Fibroblast of skin of left quadriceps (primary cell): ENCODE measurements at places on chromosomes 2 and 18.
A peak's percentile ranks its signal among the peaks of the same experiment; 100 is the strongest.

GRCh38 chr2:8987410-8987809, 16.1 kb downstream of the MBOAT2 start:
- DNase-seq = no peak

- DNase-seq = peak; percentile 45
These were observed 126.1 kb downstream of the OLA1 start for GRCh38 chr2:174122185-174122584.

DNA sequence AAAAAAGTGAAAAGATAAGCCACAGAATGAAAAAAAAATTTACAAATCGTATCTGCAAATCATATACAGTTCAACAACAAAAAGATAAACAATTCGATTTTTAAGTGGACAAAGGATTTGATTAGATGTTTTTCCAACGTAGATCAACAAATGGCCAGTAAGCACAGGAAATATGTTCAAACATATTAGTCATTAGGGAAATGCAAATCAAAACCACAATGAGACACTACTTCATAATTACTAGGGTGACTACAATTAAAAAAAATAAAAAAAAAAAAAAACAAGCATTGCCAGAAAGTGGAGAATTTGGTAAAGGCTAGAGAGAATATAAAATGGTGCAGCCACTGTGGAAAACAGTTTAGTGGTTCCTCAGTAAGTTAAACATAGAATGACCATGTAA, 38.3 kb upstream of the RNU4ATAC start:
- DNase-seq = no peak

- no peak for DNase-seq
These were observed 4.8 kb upstream of the SCYGR5 start for GRCh38 chr2:227661827-227662226.

DNA sequence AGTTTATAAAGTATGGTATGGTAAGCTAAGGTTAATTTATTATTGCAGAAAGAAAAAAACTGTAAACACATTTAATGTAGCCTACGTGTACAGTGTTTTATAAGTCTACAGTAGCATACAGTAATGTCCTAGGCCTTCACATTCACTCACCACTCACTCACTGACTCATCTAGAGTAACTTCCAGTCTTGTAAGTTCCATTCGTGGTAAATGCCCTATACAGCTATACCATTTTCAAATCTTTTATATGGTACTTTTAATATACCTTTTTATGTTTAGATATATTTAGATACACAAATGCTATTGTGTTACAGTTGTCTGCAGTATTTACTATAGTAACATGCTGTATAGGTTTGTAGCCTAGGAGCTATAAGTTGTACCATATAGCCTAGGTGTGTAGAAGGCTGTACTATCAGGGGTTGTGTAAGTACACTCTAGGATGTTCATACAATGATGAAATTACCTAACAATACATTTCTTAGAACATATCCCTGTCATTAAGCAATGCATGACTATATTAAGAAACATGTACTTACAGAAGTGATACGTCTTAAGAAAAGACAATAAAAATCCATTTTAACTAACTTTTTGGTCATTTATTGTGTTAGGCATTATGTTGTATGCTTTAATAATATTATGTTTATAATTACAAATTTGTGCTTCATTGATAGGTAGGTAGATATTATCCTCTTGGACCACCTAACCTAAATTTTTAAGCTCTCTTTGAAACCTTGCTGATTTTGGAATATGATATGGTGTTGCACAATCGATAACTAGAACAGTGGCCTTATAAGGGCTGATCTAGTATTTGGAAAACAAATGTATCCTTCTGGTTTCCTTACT, 51.9 kb downstream of the VRK2 start:
- no peak for DNase-seq

DNA sequence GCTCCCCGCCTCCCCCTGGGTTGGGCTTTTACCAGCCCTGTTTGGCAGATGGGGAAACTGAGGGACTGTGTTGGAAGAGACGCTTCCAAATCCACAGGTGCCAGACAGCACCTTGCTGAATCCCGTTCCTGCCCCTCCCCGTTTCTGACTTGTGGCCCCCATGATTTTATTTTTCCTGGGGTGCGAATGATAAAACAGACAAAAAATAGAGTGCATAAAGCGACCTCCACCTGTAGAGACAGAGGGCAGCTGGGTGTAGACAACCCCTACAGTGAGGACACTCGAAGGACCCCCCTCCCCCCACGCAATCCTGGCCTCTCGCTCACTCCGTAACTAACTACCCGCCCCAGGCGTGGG, 2.2 kb upstream of the CTDSP1 start:
- no peak for DNase-seq

DNA sequence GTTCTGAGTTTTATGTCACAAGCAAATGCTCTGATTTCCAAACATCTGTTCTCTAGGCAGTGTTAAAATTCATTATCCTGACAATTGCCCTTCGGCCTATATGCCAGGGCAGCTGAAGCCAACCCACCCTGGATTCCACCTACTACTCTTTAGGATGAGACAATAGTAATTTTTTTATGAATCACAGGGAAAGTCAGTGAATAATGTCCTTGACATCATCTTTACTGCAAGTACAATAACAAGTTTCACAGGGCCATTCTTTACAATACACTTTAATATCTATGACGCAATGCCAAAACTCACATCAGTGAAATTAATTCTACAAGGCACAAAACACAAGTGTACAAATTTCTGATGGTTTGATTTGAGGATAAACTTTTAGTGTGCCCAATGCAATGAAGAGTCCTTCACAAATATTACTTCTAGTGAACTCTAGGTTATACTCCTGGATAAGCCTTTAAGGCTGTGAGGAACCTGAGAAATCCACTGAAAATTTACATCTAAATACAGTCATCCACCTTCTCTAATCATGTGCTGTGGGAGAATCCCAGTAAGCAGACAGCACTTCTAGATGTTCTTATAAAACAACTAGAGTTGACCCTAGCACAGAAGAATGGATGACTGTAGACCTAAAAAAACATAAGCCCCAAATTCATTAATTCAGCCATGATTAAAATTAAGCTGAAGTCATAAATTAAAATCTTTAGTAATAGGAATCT, 77.3 kb upstream of the CTLA4 start:
- no peak for DNase-seq

DNA sequence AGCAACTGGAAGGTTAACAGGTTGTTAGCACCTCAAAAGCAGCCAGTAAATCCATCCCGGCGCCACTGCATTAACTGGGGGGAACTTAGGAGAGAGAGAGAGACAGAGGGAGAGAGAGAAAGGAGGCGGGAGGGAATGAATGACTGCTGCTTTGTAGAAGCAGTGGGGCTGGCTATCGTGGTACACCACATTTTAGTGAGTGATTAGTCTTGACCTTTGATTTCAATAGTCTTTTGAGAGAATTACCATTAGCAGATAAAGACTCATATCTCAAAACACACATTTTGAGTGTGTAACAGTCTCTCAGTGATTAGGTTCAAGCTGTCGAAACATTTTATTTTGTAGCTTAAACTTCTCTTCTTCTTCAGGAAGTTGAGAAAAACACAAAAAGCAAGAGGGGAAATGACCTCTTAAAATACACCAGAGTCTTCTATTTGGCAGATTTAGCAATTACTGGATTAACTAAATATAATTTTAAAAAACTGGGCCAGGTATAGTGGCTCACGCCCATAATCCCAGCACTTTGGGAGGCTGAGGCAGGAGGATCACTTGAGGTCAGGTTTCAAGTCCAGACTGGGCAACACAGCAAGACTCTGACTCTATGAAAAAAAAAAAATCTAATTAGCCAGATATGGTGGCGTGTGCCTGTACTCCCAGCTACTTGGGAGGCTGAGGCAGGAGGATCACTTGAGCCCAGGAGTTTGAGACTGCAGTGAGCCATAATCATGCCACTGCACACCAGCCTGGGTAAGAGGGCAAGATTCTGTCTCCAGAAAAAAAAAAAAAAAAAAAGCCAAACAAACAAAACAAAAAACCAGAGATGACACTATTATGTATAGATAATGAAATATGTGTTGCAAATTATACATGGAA, 22.0 kb upstream of the PNO1 start:
- no peak for DNase-seq

DNA sequence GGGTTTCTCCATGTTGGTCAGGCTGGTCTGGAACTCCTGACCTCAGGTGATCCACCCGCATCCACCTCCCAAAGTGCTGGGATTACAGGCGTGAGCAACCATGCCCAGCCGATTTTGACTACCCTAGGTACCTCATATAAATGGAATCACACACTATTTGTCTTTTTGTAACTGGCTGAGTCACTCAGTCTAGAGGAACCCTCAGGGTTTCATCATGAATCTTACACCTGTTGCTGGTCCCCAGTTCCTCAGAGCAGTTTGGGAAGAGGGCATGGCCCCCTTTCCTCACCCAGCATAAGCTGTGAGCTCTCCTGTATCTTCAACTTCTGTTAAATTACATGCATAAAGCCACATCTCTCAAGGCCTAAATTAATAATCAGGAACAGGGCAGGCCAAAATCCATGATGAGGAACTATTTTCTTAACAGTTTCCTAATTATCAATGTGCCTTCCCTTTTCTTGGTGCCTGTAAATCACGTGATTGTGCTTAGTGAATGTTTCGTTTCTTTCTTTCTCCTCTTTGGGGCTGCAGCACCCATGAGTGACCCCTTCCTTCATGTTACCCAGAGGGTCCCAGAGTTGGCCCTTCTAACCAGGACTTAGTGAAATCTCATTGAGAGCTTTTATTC, 20.9 kb downstream of the DYSF start:
- DNase-seq = no peak

- peak; percentile 30 for DNase-seq
These were observed 70.7 kb downstream of the MYOM1 start for GRCh38 chr18:3148930-3149535.

GRCh38 chr2:215489288-215489848, 53.5 kb upstream of the FN1 start:
- no peak for DNase-seq

GRCh38 chr18:46291149-46291548, 187.0 kb downstream of the HAUS1 start:
- DNase-seq = no peak

GRCh38 chr18:36625386-36625785, 203.4 kb downstream of the TPGS2 start:
- no peak for DNase-seq

GRCh38 chr2:228433721-228434120, 252.2 kb upstream of the SPHKAP start:
- DNase-seq = no peak

GRCh38 chr2:135219226-135219625, 167.1 kb downstream of the RAB3GAP1 start:
- DNase-seq = no peak

- no peak for DNase-seq
These were observed 6.8 kb upstream of the DNAJB2 start for GRCh38 chr2:219272356-219272755.

DNA sequence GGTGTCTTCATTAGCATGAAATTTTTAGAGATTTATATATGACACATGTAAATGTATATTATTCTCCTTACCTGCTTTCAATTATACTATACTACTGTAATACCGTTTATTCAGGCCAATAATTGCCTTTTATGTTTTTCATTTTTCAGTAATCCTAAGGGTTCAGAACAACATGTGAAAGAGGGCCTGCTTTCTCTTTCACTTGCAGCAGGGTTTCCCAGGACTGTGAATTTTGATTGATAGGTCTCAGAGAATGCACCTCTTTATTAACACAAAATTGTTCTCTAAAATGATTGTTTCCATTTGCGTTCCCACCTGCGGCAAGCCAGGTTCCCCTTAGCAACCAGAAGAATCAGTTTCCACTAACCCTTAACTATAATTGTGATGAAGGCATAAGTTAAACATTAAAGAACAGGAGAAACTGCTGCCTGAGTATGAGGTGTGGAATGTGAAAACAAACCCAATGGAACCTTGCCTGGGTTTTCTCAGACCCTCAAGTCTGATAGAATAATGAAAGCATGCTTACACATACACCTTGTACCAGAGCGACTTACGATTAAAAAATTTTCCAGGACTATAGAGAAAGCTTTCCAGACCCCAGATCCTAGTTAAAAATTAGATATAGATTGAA, 1591.2 kb upstream of the LRRTM1 start:
- no peak for DNase-seq

DNA sequence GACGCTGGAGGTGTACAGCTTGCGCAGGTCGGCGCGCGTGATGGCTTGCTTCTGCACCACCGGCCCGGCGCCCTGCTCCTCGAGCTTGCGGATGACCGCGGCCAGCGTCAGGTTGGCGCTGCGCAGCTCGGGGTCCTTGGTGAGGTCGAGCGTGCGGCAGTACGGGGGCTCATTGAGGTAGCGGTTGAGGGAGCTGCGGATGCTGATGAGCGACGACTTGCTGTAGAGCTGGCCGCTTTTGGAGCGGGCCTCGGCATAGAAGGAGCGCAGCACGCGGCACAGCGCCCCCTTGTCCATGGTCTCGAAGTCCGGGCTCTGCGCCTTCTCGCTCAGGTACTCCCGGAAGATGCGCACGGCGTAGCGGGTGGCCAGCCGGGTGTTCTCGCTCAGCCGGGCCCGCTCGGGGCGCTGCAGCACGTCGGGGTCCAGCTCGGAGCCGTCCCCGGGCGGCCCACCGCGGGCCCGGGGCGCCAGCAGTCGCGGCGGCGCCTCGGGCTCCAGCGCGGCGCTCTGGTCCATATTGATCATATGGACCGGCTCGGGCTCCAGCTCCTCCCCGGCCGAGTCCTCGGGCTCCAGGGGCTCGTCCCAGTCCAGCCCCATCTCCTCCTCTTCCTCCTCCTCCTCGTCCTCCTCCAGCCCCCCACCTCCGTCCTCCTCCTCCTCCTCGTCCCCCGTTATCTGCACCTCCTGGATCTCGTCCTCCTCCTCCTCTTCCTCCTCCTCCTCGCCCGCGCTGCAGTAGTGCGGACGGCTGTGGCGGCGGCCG, 523 bp downstream of the KCTD1 start:
- peak; percentile 59 for DNase-seq

GRCh38 chr2:229416116-229416694, 145.1 kb upstream of the PID1 start:
- DNase-seq = no peak

DNA sequence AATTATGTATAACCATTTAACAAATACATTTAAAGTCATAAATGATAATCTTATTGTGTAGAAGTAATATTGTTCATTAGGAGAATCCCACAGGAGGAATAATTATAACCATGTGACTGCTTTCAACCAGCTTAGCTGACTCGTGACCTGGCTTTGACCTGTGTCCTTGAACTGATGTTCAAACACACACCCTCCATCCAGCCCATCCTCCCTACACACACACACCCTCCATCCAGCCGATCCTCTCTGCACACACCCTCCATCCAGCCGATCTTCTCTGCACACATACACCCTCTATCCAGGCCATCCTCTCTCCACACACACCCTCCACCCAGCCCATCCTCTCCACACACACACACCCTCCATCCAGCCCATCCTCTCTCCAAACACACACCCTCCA, 83.5 kb downstream of the EIPR1 start:
- DNase-seq = no peak
